H1 (cell line): ENCODE measurements at places on chromosomes 6 and 20.

GRCh38 chr20:49115564-49115963, 69.5 kb downstream of the CSE1L start:
- DNase-seq: no peak

DNA sequence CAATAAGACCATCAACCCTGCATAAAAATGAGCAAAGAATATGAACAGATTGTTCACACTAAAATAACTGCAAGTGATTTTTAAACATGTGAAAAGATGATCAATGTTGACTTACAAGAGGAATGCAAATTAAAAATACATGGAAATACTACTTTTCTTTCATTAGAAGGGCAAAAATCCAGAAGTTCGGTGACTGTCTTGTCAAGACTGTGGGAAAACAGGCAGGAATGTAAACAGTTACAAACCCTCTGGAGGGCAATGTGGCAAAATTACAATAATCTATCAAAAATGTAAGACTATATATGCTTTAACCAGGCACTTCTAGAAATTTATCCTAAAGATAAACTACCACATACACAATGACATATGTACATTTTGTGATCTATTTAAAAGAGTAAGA, 86.7 kb downstream of the TNFAIP3 start:
- DNase-seq: no peak

DNA sequence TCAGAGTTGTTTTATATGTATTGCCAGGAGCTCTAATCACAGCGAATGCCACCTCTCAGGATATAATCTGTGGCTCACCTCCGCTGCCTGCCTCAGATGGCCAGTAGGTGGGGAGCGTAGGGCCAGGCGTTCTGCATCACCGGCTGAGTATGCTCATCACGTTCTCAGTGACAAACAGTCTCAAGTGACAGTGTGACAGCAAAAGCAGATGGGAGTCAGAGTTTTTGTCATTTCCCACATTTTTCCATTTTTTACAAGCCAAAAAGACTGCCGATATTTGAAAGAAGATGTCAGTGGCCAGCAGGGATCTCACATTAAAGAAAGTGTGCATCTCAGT, 208.7 kb downstream of the ALDH8A1 start:
- DNase-seq: no peak

DNA sequence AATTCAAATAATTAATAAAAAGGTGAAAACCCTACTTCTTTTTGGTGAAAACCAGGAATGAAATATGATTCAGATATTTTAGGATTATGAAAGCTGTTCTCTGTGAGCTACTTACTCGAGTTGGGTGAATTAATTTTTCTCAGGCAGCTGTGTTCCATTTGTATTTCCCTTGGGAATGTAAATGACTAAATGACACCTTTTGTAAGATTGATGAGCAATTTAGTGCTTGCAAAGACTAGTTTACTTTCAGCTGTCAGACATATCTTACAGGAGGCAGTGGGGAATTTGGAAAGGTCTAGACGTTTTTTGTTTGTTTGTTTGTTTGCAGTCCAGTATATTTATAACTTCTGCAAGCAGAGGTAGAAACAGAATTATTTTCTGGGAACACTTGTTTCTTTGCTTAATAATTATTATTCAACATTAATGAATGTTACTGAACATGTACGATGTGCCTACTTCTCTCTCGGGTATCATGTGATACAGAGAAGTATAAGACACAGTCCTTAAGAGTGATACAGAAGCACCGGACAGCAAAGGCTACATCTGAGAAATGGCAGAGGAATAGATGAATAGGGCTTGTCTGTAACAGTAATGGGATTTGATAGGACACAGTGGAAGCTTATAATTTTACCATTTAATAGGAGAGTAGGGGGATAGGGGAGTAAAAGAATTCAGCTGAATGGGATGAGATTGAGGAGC, 91.3 kb downstream of the AKAP7 start:
- DNase-seq: no peak

DNA sequence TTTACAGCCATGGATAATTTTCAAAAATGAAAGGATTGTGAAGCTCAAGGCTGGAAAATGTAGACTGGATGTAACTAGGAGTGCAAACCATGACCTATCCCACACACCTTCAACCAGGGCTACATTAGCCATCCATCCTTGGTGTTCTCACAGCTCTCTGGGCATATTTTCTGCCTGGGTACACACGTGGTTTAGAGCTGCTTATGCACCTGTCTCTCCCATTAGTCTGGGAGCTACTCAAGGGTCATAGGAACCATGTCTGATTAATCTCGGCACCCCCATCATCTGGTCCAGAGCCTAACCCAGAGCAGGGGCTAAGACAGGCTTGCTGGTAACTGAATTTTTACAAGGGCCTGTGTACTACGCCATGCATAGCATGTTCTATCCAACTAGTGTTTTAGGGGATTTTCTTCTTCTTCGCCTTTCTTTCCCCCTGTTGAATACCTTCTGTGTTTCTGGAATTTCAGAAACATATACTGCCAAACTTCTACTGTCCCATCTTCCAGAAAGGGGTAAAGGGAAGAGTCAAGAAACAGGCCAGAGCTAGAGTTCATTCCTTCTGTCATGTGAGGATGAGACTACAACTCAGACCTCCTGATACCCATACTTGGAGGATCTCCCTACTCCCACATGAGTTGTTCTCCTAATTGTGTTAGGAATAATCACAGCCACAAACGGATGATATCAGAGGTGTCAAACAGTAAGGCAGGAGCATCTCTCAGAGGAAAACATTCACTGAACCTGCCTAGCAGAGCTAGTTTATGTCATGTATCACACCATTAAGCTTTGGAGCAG, 25.4 kb upstream of the FAM83C start:
- DNase-seq: no peak

DNA sequence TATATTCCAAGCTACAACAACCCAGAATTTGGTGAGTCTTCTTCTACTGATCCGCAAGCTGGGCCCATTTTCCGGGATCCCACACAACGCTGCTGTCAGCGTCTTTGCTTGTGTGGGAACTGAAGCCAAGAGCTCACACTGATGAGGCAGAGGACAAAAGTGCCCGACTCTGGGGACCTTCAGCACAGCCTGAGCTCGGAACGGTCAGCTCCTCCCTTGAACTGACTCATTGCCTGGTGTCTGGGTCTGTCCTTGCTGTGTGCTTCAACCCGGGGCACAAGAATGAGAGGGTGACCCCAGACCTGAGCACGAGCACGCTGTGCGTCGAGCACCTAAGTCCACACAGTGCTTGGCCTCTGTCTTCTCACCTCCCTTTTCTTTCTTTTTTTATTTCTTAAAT, 33.5 kb downstream of the DACT2 start:
- DNase-seq: no peak

GRCh38 chr20:33408716-33409654, 7.7 kb upstream of the CDK5RAP1 start:
- no peak for DNase-seq

DNA sequence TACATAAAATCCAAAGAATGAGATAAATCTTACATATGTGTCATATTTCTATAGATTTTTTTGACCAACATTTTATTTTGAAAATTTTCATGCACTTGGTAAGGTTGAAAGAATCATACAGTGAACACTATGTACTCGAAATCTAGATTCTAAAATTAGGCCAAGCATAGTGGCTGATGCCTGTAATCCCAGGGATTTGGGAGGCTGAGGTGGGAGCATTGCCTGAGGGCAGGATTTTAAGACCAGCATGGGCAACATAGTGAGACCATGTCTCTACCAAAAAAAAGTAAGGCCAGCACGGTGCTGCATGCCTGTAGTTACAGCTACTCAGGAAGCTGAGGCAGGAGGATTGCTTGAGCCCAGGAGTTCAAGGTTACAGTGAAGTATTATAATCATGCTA, 158.6 kb downstream of the LAMA2 start:
- no peak for DNase-seq

GRCh38 chr6:41734666-41735426, 562 bp downstream of the TFEB start:
- no peak for DNase-seq

- DNase-seq: no peak
Measured at GRCh38 chr6:3648724-3649123, 102.8 kb downstream of the PXDC1 start.

GRCh38 chr6:135750081-135750480, 101.4 kb upstream of the PDE7B start:
- no peak for DNase-seq

GRCh38 chr20:63116412-63117106, 99.4 kb downstream of the YTHDF1 start:
- peak; percentile 87 for DNase-seq

DNA sequence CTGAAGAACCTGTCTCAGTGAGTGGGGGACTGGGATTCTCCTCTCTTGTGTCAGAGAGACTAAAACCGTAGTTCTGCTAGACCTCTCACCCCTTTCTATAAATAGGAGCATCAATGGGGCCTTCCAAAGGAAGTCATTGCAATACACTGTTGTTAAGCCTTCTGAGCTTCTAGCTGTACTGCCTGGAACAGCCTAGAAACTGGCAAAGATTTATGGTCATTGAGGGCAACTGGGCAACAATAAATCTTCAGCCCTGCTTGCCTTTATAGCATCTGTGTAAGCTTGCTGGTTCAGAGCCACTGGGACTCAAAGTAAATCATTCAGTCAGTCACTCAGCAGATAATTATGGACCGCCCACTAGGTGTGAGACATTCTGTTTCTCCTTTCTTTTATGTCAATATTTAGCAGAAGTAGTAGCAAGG, 53.2 kb downstream of the PPP1R14C start:
- DNase-seq: no peak
